NCI-H1436 treated with DMSO at 0.1 percent for 48 hours (cell line): ENCODE measurements at places on chromosomes 2 and 18.

DNA sequence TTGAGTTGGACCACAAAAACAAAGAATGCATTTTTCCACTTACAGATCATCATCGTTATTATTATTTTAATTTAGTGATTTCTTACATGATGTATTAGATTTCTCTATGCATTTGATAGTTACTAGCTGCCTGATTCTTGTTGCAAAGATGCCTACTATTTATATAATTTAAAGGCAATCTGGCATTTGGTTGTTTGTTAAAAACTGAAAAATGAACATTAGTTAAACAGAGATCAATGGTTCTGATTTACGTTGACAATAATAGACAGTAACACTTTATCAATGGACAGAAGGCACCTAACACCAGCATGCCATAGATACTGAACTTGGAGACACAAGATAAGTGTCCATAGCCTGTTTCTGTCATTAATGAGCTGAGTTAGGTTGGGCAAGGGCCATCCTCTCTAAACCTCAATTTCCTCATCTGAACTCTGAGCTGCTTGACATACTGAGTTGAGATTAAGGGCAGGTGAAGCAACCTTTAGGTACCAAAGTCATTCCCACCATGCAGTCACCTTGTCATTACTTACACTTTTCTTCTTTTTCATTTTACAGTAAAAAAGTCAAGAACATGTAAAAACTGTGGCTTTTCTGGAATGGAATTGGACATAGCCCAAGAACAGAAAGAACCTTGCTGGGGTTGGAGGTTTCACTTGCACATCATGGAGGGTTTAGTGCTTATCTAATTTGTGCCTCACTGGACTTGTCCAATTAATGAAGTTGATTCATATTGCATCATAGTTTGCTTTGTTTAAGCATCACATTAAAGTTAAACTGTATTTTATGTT is 3.1 kb downstream of the CCL20 start:
- no peak for DNase-seq

DNA sequence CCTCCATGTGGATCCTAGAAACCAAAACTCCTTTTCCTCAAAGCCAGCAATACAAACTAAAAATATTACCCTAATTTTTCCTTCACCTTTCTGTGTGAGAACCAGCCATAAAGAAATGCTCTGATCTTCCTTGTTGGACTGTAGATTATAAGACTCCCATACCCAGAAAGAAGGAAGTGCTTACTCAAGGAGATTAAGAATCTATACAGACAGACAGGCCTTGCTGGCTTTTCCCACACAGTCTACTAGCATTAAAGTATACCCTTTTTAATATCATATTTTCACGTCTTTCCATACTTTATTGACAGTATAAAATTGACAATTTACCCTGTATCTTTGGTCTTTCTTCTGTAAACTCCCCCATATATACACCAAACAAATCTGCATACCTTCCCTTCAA is 139.0 kb downstream of the GULP1 start:
- no peak for DNase-seq

DNA sequence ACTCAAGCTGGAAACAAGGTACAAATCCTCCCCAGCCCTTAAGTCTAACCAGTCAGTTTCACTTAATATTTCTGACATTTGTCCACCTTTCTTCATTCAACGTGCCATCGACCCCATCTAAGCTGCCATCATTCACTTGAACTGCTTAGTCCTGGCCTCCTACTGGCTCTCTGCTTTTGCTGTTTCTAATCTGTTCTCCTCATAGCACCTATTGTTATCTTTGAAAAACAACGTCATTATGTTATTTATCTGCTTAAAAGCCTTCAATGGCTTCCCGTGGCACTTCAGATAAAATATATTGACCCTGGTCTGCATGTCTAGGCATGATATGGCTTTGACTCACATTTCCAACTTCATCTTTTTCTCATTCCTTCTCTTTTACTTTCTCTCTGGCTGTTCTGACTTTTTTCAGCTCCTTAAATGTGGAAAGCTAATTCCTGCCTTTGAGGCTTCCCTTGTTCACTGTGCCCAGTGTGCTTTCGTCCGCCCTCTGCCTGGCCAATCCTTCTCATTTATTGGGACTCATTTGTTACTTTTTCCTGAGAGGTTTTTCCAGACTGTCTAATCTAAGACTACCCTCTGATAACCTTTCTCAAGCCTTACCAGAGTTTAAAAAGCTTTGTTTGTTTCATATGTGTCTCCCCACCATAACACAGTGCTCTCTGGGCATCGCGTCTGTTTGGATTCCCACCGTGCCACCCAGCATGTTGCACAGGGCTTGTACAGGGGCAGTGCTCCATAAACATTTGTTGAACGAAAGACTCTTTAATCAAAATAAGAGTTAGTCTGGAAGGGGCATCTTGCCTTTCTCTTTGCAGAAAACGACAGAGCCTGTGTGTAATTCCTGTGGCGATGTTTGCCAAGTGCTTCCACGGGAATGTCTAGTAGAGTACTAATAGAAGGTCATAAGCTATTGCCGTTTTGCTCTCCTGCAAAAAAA is 183.9 kb downstream of the FMNL2 start:
- DNase-seq, result no peak

- DNase-seq, result no peak
Observed at GRCh38 chr2:85713836-85714235, 19.7 kb downstream of the GNLY start.

DNA sequence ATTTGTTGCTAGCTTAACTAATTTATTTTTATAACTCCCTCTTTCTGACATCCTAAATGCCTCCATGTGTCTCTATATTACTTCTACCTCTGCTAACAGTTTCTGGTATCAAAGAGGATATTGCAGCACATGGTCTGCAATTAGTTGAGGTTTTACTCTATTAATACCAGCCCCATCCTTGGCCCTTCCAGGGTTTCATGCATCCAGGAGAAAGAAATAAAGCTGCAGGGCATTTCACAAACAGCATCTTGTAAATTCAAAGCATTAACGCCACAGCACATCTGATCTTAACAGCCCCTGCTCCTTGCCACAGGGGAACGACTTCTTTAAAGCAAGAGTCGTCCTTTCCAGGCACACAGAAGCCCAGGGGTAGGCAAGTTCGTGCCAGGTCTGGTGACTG is 258.9 kb downstream of the ICOS start:
- no peak for DNase-seq

DNA sequence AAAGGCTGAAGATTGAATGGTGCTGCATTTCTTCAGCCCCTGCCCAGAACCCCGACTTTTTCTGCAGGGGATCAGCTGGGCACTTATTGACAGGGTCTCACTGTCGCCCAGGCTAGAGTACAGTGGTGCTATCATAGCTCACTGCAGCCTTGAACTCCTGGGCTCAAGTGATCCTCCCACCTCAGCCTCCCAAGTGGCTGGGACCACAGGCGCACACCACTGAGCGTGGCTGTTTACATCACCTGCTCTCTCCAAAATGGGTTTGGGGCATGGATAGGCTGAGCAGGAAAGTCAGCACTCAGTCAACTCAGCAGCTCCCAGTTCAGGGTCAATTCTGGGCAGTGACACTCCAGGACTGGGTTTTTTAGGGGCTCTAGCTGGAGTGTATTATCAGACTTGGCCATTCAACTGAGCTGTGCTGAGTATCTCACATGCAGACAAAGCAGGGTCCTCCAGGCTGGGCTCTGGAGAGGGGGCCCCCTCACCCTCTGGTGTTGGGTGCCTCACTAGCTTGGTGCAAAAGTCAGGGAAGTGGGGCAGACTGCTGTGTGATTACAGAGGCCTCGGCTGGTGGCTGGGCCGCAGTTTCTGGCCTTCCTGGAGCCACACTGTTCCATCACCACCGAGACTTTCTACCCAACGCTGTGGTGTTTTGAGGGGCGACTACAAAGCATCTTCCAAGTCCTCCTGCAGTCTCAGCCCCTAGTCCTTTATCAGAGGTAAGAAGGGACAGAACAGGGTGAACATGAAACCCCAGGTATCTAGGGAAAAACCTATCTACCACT is 4.5 kb downstream of the ABHD1 start:
- DNase-seq, result no peak

- no peak for DNase-seq
Observed at GRCh38 chr2:221775096-221775495, 203.0 kb upstream of the EPHA4 start.
